ENCODE measurements at places on chromosomes 5 and 9. TPM values are rescaled to one million over a fixed set of nuclear protein-coding genes. Genes with fewer than 3 reads are reported as not detected.

TNFSF8 gene
- total RNA-seq: not detected

PTPDC1 gene
- 3.6 TPM for total RNA-seq

CCDC192 gene
- not detected for total RNA-seq

PCDHGB4 gene
- 0.26 TPM for total RNA-seq

ZNF483 gene
- total RNA-seq: not detected

PPIC gene
- total RNA-seq: 38.7 TPM

ANGPTL2 gene
- total RNA-seq: 7.1 TPM

ADAMTS6 gene
- total RNA-seq: 13.5 TPM

SPRY4 gene
- total RNA-seq: 3.9 TPM

ANKHD1 gene
- total RNA-seq: 72.6 TPM

SOX30 gene
- total RNA-seq: not detected

PCDHB8 gene
- not detected for total RNA-seq

ADRB2 gene
- 5.3 TPM for total RNA-seq

DNAH5 gene
- 1.6 TPM for total RNA-seq

DDX4 gene
- total RNA-seq: not detected

FCN2 gene
- not detected for total RNA-seq

PRR16 gene
- total RNA-seq: 0.30 TPM
